Omental fat pad (tissue), 4 donors: ENCODE measurements at places on chromosomes 2 and 18.

- DNase-seq: no peak
These were observed 67.2 kb upstream of the SMAD7 start for GRCh38 chr18:49017813-49018553.

GRCh38 chr2:211931314-211931713 is 607.3 kb downstream of the ERBB4 start:
- no peak for DNase-seq

- DNase-seq: no peak
These were observed 41.6 kb upstream of the ALMS1 start for GRCh38 chr2:73343992-73344391.

DNA sequence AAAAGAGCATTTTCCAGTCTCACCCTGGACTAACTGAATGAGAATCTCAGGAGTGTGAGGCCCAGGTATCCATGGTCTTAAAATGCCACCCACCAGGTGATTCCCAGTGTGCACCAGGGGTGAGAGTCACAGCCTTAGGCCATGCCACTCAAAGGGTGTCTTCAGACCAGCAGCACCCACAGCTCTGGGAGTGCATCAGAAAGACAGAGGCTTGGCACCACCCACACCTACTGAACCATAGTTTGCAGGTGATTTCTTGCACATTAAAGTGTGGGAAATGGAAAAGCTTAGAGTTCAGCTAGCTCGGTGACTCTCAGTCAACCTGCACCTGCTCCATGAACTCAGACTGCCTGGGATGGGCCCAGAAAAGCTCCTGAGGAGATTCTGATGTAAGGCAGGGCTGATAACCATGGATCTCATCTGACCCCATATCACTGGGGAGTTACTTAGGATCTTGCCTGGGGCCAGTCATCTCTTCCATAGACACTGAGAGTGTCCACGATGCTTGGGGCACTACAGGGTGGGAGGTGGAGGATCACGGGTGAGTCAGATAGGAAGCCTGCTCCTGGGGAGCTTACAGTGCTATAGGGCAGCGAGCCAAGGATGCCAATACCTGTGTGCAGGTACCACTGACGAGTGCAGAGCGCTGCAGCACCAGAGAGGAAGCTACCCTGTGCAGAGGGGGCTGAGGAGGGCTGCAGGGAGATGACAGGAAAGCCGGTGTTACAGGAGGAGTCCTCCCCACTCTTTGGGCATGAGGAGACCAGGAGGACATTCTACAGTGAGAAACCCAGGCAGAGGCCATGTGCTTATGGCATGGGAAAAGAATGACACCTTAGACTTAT is 4.6 kb downstream of the IL37 start:
- DNase-seq: no peak

GRCh38 chr2:4098137-4098536 is 394.8 kb downstream of the DCDC2C start:
- DNase-seq: no peak

DNA sequence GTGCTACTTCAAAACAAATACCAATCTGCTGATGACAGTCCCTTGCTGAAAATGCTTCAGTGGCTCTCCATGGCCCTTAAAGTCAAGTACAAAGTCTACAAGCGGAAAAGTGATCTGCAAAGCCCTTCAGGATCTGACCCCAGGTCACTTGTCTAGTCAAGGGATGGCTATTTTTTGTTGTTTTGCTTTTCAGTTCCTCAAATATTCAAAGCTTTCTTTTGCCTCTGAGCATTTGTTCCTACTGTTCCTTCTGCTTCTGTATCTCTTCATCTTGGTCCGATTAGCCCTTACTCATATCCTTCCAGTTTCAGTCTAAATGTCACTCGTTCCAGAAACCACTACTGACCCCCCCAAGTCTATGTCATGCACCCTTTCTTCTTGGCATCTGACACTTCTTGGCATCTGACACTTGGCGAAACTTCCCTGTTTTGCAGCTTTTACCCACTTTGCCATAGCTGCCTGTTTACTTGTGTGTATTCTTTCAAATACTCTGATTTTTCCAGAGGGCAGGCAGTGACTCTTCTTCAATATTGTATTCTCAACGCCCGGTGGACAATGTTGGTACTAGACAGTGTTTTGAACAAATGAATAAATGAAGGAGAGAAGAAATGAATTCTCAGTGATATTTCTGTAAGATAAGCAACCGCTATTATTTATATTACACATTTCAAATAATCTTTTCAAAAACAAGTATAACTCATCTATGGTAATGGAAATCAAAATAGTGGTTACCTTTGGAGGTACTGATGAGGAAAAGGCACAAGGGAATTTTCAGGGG is 175.9 kb upstream of the FN1 start:
- no peak for DNase-seq

DNA sequence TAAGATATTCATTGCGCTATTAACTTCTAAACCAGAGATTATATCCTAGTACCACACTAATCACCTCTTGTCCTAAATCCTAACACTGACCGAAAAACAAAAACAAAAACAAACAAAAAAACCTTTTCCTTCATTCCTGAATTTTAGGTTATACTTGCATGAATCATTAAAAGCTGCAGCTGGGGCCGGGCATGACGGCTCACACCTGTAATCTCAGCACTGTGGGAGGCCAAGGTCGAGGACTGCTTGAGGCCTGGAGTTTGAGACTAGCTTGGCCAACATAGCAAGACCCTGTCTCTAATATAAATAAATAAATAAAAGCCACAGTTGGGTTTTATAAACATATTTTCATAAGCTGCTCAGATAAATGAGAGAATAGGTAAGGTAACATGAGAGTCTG is 60.0 kb downstream of the GDF7 start:
- DNase-seq: no peak

GRCh38 chr2:223999862-224000261 is 39.2 kb downstream of the SERPINE2 start:
- no peak for DNase-seq

- DNase-seq: no peak
These were observed 62.4 kb upstream of the TWIST2 start for GRCh38 chr2:238785528-238785860.

DNA sequence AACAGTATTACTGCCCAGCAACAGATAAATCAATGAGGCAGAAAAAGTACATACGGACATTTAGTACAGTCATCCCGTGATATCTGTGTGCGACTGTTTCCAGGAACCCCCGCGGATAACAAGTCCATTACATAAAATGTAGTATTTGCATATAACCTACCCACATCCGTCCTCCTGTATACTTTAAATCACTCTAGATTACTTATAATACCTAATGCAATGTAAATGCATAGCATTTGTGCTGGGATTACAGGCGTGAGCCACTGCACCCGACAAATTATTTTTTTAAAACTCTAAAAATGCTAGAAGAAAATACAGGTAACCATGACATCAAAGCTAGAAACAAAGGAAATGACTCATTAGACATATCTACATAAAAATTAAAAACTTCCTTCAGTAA is 91.6 kb downstream of the FAM161A start:
- DNase-seq: no peak

- DNase-seq: no peak
These were observed 75.4 kb upstream of the ST6GAL2 start for GRCh38 chr2:106961328-106961727.

DNA sequence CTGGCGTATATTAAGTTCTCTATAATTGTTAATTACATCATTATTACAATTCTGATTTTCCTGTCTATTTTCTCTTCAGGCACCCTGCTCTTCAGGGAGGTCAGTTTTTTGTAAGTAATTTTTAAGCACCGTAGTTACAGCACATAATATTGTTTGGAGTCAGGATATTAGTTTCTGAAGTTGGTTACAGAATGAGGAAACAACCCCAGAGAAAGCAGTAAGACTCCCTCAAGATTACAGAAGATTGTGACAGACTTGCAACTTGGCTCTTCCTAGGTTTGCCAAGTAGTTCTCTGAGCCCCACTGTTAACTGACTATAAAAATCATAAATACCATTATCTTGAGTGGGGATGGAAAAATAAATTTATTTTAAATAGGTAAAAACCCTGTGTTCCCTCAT is 921 bp downstream of the RPE start:
- DNase-seq: no peak

GRCh38 chr2:130896813-130897212 is 60.1 kb downstream of the ARHGEF4 start:
- no peak for DNase-seq

DNA sequence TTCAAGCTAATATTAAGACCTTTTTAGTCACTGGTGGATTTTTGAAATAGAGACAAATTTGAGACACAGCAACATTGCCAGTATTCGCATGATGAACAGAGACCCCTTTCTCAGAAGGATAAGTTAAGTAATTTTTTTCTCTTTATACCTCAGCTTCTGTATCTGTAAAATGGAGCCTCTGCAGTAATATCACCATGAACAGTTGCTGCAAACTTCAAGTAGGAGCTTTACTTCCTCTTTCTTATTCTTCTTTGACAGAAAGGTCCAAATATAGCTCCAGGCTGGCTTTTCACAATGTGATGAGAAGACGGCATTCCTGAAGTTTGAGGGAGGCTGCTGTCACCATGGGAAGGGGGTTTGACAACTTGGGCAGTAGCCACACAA is 158.7 kb downstream of the TDRD15 start:
- no peak for DNase-seq

DNA sequence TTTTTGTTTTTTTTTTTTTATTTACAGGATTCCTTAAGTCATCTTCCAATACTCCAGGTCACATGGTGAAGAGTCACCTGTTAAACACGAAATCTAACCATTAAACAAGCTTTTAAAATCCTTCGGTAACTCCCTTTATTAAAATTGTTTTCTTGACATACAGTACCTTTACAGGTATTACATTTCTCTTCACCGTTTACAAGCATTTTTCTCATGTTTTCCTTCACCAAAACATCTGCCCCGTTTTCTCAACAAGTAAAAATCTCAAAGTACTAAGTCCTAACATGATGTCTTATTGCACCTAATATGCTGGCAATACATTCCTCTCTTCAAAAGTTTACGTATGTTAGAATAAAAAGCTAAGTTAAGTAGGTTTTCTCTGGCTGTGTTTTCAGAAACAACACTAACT is 1.1 kb downstream of the PUM2 start:
- no peak for DNase-seq

DNA sequence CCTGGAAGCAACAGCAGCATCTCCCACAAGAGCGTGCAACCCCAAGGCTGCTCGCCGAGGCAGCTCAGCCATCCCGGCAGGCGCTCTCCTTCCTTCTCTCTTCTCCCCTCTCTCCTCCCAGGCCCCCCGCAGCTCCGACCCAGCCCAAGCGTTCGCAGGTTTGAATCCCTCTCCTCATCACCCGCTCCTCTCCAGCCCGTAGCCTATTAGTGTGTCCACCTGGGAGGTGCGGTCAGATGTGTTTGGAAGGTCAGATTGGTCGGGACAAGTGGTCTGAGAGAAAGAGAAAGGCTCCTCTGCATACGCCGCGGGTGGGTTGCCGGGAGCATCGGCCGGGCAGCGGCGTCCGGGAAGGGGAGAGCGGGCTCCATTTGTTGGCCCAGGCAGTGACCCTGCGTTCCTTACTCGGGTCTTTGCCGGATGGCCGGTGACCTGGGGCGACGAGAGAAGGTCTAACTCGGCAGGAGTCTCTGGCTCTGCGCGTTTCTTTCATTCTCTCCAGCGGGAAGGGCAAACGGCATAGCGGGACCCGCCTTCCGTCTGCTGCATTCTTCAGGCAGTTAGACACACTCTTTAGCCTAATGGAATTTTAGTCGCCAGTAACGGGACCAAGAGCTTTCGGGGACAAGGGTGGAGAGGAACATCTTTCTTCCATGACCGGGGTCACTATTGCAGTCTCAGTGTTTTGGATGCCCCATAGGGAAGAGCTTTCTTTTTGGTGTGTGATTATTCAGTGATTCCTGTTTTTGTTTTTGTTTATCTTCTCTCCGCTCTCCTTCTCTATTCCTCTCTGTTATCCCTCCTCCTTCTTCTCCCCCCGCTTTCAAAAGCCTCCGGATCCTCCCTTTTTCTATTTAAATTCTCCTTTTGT is 1.1 kb upstream of the TMEFF2 start:
- no peak for DNase-seq

DNA sequence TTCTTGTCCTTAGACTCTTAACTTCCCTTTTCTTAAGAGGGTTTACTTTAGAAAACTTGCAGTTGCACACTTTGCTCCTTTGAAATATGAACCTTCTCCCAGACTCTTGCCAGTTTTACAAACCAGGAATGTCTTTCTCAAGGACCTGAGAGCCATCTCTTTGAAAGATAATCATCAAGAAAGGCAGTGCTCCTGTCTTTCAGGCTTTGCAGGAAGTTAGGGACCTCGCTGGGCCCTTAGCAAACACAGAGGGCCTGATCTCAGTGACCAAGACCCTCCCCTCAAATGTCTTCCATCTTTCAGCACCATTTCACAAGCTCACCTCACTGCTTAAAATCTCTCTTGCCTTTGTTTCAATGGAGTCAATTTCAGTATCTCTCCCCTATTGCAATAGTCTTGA is 32.0 kb upstream of the NYAP2 start:
- DNase-seq: no peak

- no peak for DNase-seq
These were observed 311.1 kb downstream of the NRXN1 start for GRCh38 chr2:50720697-50721315.

GRCh38 chr2:10410001-10410822 is 37.9 kb downstream of the ODC1 start:
- DNase-seq: no peak

GRCh38 chr2:22596306-22596705 is 788.7 kb upstream of the KLHL29 start:
- no peak for DNase-seq

GRCh38 chr18:22314001-22314400 is 103.7 kb downstream of the CTAGE1 start:
- no peak for DNase-seq

GRCh38 chr2:208175069-208175839 is 11.9 kb upstream of the CRYGA start:
- peak; percentile 51 for DNase-seq

DNA sequence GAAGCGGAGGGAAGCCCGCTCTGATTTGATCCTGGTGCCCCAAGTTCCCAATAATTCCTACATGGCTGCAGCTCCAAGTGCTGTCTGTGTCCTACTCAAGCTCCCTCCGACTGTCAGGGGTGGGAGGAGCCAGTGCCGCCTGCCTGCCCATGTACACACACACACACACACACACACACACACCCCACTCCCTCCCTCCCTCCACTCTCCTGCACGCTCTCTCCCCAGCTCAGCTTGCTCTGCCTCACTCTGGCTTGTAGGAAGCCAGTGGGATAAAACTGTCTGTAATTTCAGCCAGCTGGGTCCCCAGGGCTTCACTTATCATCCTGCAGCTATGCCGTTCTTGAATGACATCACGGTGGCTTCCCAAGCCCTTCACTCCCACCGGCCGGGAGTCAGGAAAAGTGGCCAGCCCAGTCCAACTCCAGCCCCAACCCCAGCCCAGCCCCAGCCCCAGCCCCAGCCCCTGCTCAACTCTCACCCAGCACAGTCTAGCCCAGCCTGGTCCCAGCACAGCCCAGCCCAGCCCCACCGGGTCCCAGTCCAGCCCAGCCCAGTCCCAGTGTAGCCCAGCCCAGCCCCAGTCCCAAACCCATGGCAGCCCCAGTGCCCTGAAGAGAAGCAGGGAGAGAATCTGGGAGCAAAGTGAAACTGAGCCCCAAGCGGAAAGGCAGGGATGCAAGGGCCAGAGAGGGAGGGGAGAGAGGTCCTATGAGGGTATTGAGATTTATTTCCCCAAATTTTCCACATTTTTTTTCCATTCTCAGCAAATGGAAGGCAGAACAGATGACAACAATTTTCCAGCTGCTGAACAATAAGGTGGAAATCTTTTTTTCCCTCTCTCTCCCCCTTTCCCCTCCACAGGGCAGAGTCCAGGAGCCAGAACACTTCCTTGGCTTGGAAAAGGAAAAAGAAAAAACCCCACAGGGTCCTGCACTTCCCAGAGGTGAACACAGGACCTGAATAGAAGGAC is 144.0 kb downstream of the TNS1 start:
- no peak for DNase-seq
